ENCODE measurements at places on chromosomes 6 and 20. TPM values are rescaled to one million over a fixed set of nuclear protein-coding genes. Genes with fewer than 3 reads are reported as not detected.

- DNase-seq: no peak
Measured at GRCh38 chr20:8190043-8190880, 58.2 kb downstream of the PLCB1 start.

The HLA-DQA2 gene
- not detected for total RNA-seq

- no peak for DNase-seq
Measured at GRCh38 chr6:2940010-2940850, 31.1 kb downstream of the SERPINB6 start.

DNA sequence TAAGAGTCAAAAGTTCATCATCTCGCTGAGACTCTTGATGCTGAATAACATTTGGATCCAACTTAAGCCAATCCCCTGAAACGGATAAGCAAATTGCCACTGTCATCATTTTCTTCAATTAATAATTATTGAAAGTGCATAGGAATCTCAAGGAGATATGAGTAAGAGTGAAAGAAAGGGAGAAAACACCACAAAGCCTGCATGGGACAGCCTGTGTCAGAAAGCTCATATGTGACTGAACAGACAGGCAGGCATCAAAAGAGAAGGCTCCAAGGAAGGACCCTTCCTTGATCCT lies 13.3 kb downstream of the ATXN1 start:
- no peak for DNase-seq

- DNase-seq: no peak
Measured at GRCh38 chr6:52995913-52996645, 995 bp upstream of the GSTA4 start.

The LRP11 gene
- total RNA-seq: 37.9 TPM

DNA sequence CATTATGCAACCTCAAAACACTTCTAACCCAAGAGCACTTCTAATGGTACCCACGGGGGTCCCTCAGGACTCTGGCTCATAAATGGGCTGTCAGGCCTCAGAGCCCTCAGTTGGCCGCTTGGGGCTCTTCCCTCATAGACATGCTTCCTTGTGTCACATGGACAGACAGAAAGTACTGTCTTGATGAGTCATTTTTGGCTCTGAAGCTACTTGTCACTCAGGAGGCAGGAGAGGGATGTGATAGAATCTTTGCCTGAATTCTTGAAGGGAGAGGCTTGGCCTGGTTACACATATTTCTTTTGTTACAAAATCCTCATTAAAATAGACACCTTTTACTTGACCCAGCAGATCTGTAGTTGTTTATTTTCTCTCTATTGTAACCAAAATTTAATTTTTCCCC lies 15.1 kb upstream of the EDN1 start:
- DNase-seq: no peak

The GTSF1L gene
- not detected for total RNA-seq

GRCh38 chr20:35731469-35731788 lies 10.6 kb downstream of the RBM39 start:
- no peak for DNase-seq

GRCh38 chr6:41334482-41335040 lies 847 bp upstream of the NCR2 start:
- no peak for DNase-seq

DNA sequence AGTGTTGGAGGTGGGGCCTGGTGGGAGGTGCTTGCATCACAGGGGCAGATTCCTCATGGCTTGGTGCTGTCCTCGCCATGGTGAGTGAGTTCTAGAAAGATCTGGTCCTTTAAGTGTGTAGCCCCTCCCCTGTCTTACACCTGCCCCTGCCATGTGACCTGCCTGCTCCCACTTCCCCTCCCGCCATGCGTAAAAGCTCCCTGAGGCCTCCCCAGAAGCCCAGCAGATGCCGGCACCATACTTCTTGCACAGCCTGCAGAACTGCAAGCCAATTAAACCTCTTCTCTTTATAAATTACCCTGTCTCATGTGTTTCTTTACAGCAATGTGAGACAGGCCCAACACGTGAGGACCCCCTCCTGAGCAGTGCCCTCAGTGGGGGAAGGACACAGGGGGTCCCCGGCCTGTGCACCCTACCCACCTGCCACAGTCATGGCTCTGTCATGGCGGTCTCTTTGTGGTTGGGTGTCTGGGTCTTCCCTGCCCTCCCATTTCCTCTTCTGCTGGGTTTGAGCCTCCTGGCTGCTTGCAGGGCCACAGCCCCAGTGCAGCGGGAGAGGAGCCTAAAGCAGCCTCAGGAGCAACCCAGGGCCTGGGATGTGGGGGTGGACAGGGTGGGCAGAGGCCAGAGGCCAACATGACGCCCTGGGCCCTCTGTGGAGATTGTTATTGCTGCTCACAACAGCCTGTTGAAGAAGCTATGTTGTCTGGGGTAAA lies 87.2 kb upstream of the QKI start:
- no peak for DNase-seq

DNA sequence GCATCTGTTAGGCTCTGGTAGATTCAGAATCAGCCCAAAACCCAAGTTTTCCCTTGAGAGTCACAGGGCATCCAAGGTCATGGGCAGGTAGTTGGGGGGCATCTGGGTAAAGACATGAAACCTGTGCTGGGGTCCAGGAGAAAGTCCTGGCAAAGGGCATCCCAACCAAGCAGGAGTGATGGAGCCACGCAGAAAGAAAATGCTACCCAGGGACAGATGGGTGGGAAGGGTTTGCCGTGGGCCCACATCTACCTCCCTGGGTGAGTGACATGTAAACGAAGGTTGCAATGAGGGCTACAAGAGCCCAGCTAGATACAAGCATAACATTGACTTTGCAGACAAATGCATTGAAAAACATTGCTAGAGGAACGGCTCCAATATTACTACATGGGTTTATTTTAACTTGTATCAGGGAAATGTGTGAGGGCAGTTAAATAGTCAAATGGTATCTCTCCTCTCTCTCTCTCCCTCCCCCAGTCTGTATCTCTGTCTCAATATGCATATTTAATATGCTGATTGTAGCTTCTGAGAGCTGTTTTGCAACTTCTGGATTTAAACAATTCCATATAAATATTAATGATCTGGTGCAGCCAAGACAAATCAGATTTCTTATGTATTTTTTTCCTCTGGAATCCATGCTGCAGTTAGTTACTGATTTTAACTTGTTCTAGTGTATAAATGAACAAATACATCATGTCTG lies 135.7 kb downstream of the SYNDIG1 start:
- no peak for DNase-seq

- DNase-seq: no peak
Measured at GRCh38 chr20:49037962-49038387, 8.1 kb upstream of the CSE1L start.

DNA sequence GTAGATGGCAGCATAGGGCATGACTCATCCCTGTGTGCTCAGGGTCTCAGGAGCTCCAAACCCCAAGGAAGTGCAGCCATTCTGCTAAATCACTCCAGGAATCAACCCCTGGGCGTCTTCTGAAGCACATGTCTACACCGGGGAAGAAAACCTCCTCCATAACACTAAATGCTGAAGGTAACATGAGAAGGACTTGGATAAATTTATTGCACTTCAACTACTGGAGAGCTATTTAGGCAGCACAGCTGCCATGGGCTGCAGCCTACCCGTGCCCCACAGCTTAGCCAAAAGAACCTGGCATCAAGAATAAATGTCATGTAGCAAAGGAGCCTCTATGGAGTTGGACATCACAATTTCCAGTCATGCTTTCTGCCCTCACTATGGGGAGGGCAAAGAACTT lies 152.4 kb upstream of the PROKR2 start:
- no peak for DNase-seq

The CST3 gene
- 303 TPM for total RNA-seq

The DEFB112 gene
- total RNA-seq: not detected

- DNase-seq: no peak
Measured at GRCh38 chr20:25249198-25249931, 1.5 kb downstream of the PYGB start.

The ADTRP gene
- total RNA-seq: 1.5 TPM

- no peak for DNase-seq
Measured at GRCh38 chr20:21640556-21640955, 64.9 kb upstream of the PAX1 start.

GRCh38 chr6:93165850-93166430 lies 253.4 kb downstream of the EPHA7 start:
- no peak for DNase-seq

The GDAP1L1 gene
- total RNA-seq: not detected

The IMPG1 gene
- not detected for total RNA-seq
